H7 (cell line): ENCODE measurements at places on chromosomes 4 and X.

DNA sequence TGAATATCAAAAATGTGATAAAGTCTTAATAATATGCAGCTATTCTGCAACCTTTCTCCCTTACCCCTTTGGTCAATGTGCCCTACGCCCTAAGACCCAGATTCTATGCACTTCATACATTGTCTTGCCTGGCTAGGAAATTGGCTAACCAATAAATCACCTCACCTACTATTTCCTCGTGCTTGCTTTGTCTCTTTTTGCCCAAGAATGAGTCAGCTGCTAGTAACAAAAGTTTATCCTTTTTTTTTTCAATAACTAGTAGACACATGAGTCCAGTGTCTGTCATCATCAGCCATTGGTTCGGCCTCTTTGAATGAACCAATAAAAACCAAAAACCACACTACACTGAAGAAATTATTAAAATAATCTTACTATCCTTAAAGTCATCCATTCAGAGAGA is 387.1 kb downstream of the PPP3CA start:
- no peak for DNase-seq

DNA sequence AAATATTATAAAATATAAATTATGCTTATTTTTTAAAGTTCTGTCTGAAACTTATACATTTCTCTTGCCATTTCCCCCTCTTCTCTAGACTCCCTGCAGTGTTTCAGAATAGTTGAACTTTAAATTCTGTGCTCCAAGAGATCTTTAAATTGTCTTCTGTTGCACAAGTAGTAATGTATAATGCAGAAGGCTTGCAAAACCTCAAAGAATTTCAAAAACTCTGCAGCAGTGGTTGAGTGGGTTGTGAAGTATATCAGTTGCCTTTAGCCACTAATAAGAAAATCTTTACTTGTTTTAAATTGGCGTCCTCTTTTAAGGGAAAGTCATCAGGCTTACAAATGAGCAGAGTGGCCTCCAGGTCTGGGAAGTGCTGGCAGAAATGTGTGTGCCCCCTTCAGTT is 1153.3 kb upstream of the PABPC4L start:
- DNase-seq, result no peak

DNA sequence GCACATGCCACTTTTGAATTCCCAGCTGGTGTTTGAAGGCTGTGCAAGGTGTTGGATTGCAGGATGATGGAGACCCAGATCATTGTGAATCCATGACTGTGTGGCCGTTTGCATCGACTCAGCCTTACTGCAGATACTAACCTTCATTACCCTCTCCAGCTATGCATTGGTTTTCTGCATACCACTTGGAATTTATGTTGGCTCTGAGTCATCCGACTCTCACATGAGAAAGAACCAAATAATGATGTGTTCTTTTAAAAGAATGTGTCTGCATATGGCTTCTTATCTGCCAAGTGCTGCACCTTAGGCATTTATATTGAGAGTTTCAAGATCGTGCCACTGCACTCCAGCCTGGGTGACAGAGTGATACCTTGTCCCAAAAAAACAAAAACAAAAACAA is 106.7 kb upstream of the PRKX start:
- DNase-seq, result no peak

DNA sequence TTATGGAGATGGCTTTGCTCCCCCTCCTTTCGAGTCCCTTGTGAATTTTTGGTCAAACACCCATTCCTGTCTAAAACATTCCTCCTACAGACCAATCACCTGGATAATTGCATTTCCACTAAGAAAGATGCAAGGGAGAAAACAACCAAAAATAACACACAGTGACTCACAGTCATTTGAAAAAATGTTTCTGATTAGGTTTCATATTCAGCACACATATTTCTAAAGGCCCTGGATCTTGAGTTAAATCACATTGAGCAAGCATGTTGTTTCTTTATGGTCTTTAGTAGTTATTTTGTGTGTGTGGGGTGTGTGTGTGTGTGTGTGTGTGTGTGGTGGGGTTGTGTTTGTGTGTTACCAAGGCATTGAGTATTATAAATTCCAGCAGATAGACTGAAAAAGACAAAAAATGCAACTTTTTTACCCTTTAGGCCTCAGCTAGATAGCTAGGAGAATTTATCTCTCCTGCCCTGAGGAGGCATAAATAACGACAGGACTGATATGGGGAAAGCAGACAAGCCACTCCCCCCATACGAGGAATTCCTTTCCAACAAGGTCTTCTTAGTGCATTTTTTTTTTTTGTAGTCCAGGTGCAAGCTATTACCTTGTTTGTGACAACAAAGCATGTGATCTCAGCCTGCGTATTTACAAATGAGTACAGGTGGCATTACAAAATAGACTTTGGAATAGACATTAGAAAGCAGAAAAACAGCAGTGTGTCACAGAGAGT is 265.4 kb upstream of the ADGRL3 start:
- DNase-seq, result no peak

GRCh38 chrX:76202471-76202870 is 29.6 kb downstream of the PBDC1 start:
- DNase-seq, result no peak

DNA sequence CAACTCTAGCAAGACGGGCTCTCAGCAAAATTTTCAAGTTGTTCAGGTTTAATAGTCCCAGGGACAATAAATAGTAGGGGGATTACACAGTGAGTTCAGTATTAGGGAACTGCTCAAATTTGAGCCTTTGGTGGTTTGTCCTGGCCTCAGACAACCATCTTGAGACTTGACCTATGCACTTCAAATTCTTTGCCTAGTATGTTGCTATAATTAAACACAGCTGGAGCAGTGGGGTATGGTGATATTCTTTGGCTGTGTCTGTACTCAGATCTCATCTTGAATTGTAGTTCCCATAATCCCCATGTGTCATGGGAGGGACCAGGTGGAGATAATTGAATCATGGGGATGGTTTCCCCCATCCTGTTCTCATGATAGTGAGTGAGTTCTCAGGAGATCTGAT is 43.3 kb upstream of the TEX13A start:
- no peak for DNase-seq

- DNase-seq, result no peak
These were observed 41.4 kb downstream of the GUCY2F start for GRCh38 chrX:109440475-109440874.

- no peak for DNase-seq
These were observed 14.4 kb upstream of the ASMTL start for GRCh38 chrX:1466971-1467561.

DNA sequence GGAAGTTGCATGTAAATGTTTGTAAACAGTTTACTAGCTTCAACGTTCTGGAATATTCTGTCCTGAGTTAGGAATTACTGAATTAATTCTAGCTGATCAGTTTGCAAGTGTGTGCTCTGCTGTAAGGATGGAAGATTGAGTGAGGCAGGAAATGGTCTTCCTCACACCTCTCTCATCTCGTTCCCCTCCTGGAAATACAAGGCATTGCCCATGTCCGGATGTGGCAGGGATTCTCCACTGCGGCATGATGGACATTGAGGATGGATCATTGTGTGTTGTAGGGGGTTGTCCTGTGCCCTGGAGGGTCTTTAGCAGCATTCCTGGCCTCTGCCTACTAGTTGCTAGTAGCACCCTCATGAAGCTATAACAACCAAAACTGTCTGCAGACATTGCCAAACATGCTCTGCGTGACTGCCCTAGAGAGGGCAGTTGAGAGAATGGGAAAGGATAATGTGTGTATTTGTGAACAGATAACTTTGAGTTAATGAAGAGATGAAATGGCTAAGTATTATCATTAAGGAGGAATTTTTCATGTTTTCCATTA is 12.6 kb downstream of the CA5B start:
- DNase-seq, result no peak

DNA sequence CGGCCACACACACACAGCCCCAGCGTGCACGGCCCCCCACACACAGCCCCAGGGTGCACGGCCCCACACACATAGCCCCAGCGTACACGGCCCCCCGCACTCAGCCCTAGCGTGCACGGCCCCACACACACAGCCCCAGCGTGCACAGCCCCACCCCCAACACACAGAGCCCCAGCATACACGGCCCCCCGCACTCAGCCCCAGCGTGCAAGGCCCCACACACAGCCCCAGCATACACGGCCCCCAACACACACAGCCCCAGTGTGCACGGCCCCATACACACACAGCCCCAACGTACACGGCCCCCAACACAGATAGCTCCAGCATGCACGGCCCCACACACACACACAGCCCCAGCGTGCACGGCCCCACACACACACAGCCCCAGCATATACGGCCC is 17.6 kb downstream of the GAK start:
- no peak for DNase-seq

DNA sequence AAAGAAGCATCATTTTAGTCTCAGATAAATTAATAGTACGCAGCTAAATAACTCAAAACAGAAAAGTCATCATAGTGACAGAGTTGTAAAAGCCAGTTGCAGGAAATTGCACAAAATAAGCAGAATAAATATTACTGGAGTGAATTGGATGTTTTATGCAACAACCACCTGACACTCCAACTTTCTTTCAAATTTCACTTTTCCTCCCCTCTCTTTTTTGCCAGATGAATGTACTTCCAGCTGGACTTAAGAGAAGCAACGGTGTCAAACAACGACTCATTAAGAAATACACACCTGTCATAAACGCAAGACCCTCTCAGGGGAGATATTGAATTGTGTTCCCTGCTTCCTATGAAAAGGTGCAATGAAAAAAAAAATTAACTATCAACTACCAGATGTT is 120.2 kb upstream of the HCCS start:
- DNase-seq, result no peak

- peak; percentile 36 for DNase-seq
These were observed 2.3 kb downstream of the S100P start for GRCh38 chr4:6695660-6696610.

DNA sequence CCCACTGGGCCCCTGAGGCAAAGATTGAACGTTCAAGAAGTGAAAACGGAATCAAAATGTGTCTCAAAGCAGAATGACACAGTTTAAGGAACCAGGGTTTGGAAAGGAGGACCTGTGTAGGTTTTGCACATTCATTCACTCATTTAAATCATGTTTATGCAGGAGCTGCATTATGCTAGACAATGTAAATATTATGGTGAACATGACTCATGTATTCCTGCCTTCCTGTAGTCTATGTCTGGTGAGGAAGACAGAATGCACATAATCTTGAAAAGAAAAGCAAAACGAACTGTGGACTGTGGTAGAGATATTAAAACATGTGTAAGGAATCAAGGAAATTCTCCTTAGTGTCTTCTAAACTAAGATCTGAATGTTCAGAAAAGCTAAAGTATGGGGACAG is 311.8 kb upstream of the SMIM31 start:
- DNase-seq, result no peak

- DNase-seq, result no peak
These were observed 22.1 kb upstream of the DGKK start for GRCh38 chrX:50492720-50493119.

- DNase-seq, result no peak
These were observed 16.8 kb downstream of the RBM47 start for GRCh38 chr4:40612831-40613230.

GRCh38 chr4:174553828-174554227 is 31.5 kb upstream of the HPGD start:
- DNase-seq, result no peak

- DNase-seq, result peak; percentile 37
These were observed 6.8 kb downstream of the NKX6-1 start for GRCh38 chr4:84492290-84492689.

DNA sequence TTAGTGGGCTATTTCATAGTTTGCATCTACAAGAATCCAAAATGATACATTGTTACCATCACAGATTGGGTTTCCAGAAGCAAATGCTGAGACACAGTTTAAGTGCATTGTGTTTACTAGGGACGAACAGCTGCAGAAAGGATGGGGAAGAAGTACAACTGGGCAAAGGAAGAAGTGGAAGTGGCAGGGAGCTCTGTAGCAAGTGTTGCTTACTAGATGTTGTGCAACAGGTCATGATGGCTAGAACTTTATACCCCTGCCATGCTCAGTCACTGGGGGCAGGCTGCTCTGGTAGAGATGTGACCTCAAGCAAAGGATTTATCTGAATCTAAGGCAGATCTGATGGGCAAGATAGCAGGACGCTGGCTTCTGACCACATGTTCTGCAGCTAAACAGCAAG is 76.1 kb upstream of the EMCN start:
- no peak for DNase-seq

DNA sequence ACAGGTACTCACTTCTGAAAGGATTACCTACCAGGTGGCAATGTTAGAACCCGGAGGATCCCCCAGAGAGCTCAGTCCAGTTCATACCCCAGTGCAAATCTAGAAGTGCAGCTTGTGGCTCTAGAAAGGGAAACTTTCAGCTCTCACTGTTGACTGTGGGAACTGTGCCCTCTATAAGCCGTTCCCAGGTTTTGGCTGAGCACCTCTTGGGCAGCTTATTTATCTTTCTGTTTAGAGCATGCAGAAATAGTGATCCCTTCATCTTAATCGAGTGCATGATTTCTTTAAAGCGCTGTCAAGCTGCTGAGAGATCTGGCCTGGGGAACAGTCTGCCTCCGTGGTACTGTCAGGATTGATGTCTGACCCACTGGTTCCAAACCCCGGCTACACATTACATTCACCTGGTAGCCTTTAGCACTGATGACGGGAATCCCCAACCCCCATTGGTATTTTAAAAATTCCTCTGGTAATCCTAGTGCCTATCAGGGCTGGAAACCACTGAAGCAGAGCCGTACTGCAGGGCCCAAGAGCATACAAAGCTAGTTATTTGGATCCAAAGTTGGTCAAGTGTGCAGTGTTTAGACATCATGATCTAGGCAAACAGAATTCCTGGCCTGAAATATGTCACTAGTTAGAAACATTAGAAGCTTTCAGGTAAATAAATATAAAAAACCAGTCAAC is 103.2 kb downstream of the KLHL8 start:
- DNase-seq, result peak; percentile 22

DNA sequence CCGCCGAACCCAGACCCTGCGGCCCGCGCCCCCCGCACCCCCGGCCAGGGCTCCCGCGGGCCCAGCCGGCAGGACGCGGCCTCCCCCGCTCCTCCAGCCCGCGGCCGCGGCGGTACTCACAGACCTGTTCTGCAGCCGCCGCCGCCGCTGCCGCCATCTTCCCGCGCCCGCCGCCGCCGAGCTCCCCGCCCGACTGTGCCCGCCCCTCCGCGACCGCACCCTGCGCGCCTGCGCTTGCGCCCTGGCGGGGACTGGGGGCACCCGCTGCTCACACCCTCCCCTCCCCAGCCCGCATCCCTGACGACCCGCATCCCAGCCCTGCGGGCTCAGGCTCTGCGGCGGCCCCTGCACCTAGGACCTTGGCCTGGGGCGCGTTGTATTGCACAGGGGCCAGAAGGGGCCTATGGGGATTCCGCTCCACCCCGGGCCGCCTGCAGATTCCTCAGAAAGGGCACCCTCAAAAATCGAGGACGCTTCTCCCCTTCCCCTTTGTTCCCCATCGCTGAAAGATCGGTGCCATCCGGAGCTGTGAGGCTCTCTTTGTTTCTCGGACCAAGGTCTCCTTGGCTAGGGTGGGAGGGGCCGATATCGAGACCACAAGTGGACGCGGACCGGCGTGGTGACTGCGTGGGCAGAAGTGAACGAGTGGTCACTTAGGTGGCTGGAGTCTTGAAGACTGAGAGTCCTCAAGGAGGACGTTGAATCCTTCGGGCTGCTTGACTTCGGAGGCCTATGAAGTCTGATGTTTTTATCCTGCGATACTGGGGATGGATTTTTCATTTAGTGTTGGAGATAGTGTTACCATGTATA is at the start of gene SGCB:
Gene SGCB (minus strand): TSS at position 197 of the 810 bp plus-strand sequence. CDS start 40 bp downstream, at position 157.
- peak; percentile 92 for DNase-seq

- DNase-seq, result peak; percentile 4
These were observed 101.4 kb upstream of the RAB40AL start for GRCh38 chrX:102835504-102836146.

GRCh38 chrX:63258144-63258543 is 93.0 kb downstream of the SPIN4 start:
- DNase-seq, result no peak

- no peak for DNase-seq
These were observed 82.5 kb downstream of the RBM47 start for GRCh38 chr4:40546969-40547788.
